ENCODE measurements at places on chromosomes 13 and 19. TPM values are rescaled to one million over a fixed set of nuclear protein-coding genes. Genes with fewer than 3 reads are reported as not detected.

DNA sequence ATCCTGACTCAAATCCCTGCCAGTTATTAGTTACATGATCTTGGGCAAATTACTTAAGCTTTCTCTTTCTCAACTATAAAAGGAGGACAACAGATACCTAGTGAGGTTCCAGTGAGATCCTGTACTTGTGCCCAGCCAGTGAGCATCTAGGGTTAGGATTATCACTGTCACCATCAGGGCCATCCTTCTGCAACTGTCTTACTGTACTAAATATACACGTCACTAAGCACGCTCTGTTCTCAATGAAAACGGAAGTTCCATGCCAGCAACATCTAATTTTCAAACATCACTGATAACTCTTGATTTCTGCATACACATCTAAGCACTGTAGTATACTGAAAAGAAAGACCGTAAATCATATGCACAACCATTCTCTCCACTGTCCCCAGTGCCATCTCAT is 70.0 kb downstream of the FOXO1 start:
- H3K4me1 ChIP-seq, result no peaks in the 10 kb centered on the region
- no peak overlapping the region for H3K27ac ChIP-seq
- H3K4me3 ChIP-seq, result no peak overlapping the region
- no peaks in the 10 kb centered on the region for H3K27me3 ChIP-seq
- no peaks in the 10 kb centered on the region for H3K36me3 ChIP-seq

GRCh38 chr19:29411113-29411581 is 114.6 kb upstream of the VSTM2B start:
- no peaks in the 10 kb centered on the region for H3K4me1 ChIP-seq
- DNase-seq, result no peak
- H3K4me3 ChIP-seq, result no peak overlapping the region
- no peaks in the 10 kb centered on the region for H3K27me3 ChIP-seq
- H3K27ac ChIP-seq, result no peak overlapping the region

- H3K4me1 ChIP-seq, result peaks cover 3% of the 10 kb centered on the region
- H3K4me3 ChIP-seq, result no peak overlapping the region
- no peak for DNase-seq
- no peaks in the 10 kb centered on the region for H3K36me3 ChIP-seq
- no peaks in the 10 kb centered on the region for H3K27me3 ChIP-seq
Observed at GRCh38 chr19:52533901-52534300, 6.4 kb downstream of the ZNF808 start.

DNA sequence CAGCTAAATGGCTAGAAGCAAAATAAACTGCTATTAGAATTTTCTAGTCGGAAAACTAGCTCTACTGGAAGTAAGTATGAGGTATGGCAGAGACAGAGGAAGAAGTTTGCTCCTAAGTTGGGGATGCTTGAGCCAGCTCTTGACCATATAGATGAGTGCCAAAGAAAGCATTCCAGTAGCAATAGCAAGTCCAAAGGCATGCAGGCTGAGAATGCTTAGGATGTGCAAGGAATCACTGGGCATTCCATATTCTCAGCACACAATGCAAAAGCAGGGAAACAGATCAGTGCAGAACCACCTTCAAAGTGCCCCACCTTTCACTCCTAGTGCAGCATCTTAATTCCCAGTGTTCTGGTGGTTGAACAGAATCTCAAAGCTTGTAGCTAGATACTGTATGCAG is 32.9 kb downstream of the SERTM1 start:
- peak overlapping the region; percentile 12 for H3K4me3 ChIP-seq
- DNase-seq, result peak; percentile 96
- no peaks in the 10 kb centered on the region for H3K36me3 ChIP-seq
- peaks cover 11% of the 10 kb centered on the region for H3K4me1 ChIP-seq
- no peaks in the 10 kb centered on the region for H3K27me3 ChIP-seq

DNA sequence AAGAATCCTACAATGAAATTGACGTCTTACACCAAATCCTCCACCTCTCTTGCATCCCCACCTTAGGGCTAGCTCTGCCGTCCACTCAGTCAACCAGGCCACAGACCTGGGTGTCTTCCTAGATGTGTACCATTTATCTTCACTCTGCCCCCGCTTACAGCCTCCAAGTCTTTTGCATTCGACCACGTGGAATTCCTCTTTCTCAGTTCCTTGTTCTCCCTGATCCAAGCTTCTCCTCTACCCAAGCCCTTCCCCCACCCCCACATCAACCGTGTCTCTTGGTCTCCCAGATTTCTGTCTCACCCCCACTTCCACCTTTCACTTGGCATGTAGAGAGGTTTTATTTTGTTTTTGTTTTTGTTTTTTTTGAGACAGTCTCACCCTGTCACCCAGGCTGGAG is 1.2 kb upstream of the DMWD start:
- H3K4me3 ChIP-seq, result no peak overlapping the region
- peaks cover 9% of the 10 kb centered on the region for H3K4me1 ChIP-seq
- peaks cover 7% of the 10 kb centered on the region for H3K36me3 ChIP-seq

GRCh38 chr19:42683917-42684513 is 56.3 kb downstream of the PSG3 start:
- H3K4me3 ChIP-seq, result no peak overlapping the region
- no peaks in the 10 kb centered on the region for H3K27me3 ChIP-seq
- no peaks in the 10 kb centered on the region for H3K4me1 ChIP-seq
- DNase-seq, result peak; percentile 4
- H3K36me3 ChIP-seq, result no peaks in the 10 kb centered on the region

DNA sequence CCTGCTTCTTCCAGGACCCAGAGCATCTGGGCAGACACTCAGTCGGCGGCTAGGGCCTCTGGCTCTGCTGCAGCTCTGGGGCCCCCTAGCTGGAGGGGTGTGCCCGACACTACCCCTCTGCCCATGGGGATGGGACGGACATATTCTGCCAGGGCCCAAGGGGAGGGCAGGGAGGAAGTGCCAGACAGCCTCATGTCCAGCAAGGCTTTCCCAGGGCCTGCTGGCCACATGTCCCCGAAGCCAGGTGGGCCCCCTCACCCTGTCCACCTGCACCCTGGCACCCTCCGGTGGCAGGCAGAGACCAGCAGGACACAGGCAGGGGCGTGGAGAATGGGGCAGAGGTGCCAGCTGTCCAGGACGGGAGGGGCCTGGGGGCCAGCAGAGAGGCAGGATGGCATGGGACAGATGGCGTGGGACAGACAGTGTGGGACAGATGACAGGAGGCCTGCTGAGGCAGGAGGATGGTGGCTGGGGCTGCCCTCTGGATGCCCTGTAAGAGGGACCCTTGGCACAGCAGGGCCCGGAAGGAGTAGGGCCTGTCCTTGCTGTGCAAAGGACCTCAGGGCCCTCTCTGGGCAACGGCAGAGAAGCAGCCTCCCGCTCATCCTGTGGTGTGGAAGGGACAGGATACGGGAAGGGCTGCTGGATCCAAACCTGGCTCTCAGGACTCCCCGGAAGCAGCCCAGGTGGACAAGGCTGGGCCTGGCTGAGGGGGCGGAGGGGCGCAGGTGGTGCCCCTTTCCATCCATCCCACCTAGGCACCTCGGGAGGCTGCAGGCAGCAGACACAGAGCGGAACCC is 29.1 kb downstream of the CEBPG start:
- H3K4me3 ChIP-seq, result no peak overlapping the region
- no peak overlapping the region for H3K27ac ChIP-seq
- DNase-seq, result no peak
- H3K4me1 ChIP-seq, result peaks cover 2% of the 10 kb centered on the region
- H3K36me3 ChIP-seq, result no peaks in the 10 kb centered on the region

GRCh38 chr19:41870401-41870873 is 6.6 kb upstream of the CD79A start:
- H3K4me1 ChIP-seq, result no peaks in the 10 kb centered on the region
- no peaks in the 10 kb centered on the region for H3K27me3 ChIP-seq
- H3K27ac ChIP-seq, result no peak overlapping the region
- peaks cover 47% of the 10 kb centered on the region for H3K36me3 ChIP-seq

DNA sequence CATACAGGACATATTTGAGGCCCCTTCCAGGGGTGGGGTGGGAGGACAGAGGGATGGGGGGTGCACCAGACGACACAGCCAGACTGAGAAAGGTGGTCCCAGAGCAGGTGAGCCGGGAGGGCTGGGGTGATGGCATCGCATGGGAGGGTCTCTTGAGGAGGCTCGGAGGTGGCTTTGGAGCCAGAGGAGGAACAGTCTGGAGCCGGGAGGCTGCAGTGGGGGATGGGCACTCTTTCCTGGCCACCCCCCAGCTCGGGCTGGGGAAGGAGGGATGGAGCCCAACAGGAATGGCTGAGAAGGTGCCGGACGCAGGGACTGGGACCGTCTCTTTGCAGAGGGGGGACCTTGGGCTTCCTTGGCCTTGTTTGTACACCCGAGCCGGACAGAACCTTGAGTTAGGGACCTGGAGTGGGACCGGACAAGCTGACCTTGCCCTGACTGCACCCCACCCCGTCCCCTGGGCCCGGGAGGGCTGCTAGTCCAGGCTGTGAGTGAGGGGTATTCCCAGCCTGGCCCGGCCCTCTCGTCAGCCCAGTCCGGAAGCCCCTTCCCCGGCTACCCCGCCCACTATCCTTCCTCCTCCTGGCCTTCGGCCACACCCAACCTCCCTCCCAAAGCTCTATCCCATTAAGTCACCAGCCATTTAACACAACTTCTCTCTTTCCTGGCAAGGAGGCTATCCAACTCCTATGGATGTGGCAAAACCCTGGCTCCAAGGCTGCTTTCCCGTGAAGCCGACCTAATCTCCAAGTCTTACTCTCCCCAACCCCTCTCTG is 816 bp upstream of the TBXA2R start:
- DNase-seq, result peak; percentile 27
- peaks cover 28% of the 10 kb centered on the region for H3K4me1 ChIP-seq
- H3K4me3 ChIP-seq, result peak overlapping the region; percentile 64
- no peaks in the 10 kb centered on the region for H3K36me3 ChIP-seq

DNA sequence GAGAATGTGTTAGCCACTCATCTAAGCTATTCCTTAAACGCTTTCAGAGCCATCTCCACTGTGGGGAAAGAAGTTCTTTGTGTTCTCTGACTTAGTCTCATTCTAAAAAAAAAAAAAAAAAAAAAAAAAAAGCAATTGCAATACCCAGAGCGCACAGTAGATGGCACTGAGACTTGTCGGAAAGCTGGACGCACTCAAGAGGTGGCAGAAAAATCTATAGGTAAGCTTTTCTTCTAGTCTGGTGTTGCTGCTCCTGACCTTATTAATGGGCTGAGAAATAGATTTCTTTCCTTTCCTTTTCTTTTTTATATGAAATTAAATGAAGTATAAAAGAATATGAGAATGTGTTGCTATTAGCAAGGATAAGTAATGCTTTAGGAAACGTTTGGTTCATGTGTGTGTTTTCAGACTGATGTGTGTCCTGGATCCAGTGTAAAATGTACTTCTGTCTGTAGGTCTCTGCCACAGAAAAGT is 4.7 kb upstream of the GJB2 start:
- H3K27me3 ChIP-seq, result peaks cover 50% of the 10 kb centered on the region
- peak; percentile 36 for DNase-seq
- H3K4me1 ChIP-seq, result no peaks in the 10 kb centered on the region
- H3K4me3 ChIP-seq, result no peak overlapping the region
- H3K36me3 ChIP-seq, result no peaks in the 10 kb centered on the region
- H3K27ac ChIP-seq, result no peak overlapping the region

- peak; percentile 84 for DNase-seq
- H3K36me3 ChIP-seq, result no peaks in the 10 kb centered on the region
- H3K4me3 ChIP-seq, result no peak overlapping the region
- peaks cover 26% of the 10 kb centered on the region for H3K4me1 ChIP-seq
- H3K27me3 ChIP-seq, result no peaks in the 10 kb centered on the region
Observed at GRCh38 chr13:92843549-92843948, 383.1 kb upstream of the GPC6 start.

- H3K4me1 ChIP-seq, result no peaks in the 10 kb centered on the region
- H3K27me3 ChIP-seq, result no peaks in the 10 kb centered on the region
- no peaks in the 10 kb centered on the region for H3K36me3 ChIP-seq
- H3K4me3 ChIP-seq, result no peak overlapping the region
Observed at GRCh38 chr13:37241786-37242185, 136.3 kb upstream of the CSNK1A1L start.

DNA sequence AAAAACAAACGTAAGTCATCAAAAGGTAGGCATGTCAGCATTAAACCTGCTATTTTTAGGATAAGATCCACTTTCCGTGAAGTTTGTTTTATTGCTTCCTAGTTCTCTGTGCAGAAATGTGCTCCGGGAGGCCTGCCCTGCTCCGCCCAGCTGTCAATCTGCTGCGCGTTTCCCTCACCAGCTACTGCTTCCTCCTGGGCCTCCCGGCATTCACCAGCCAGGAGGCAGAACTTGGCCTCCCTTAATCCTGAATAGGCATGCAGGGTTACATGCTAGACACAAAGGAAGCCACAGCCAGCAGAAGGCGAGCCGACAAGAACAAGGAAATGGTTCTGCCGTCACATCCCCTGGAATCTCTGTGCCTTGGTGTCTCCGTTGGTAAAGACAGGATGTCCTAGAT is 386.2 kb downstream of the IRS2 start:
- no peak for DNase-seq
- no peaks in the 10 kb centered on the region for H3K4me1 ChIP-seq
- no peaks in the 10 kb centered on the region for H3K36me3 ChIP-seq
- no peaks in the 10 kb centered on the region for H3K27me3 ChIP-seq
- no peak overlapping the region for H3K27ac ChIP-seq

DNA sequence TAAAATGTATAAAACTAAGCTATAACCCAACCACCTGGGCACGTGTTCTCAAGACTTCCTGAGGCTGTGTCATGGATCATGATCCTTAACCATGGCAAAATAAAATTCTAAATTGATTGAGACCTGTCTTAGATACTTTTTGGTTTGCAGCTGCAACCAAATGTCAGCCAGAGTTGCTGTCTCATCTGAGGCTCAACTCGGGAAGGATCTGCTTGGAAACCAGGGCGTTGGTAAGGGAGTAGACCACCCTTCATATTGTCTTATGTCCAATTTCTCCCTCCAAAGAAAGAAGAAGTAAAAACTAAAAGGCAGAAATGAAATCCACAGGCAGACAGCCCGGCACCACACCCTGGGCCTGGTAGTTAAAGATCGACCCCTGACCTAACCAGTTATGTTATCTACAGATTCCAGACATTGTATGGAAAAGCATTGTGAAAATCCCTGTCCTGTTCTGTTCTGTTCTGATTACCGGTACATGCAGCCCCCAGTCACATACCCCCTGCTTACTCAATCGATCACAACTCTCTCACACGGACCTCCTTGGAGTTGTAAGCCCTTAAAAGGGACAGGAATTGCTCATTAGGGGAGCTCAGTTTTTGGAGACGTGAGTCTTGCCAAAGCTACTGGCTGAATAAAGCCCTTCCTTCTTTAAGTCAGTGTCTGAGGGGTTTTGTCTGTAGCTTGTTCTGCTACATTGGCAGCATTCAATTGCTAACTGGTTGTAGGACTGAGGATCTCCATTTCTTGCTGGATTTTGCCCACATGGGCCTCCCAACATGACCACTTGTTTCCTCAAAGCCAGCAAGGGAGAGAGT is 22.9 kb upstream of the IGSF23 start:
- H3K27ac ChIP-seq, result no peak overlapping the region
- no peak overlapping the region for H3K4me3 ChIP-seq
- H3K4me1 ChIP-seq, result peaks cover 31% of the 10 kb centered on the region
- H3K36me3 ChIP-seq, result no peaks in the 10 kb centered on the region

- H3K27ac ChIP-seq, result no peak overlapping the region
- no peaks in the 10 kb centered on the region for H3K36me3 ChIP-seq
- no peaks in the 10 kb centered on the region for H3K4me1 ChIP-seq
- H3K4me3 ChIP-seq, result no peak overlapping the region
- H3K27me3 ChIP-seq, result no peaks in the 10 kb centered on the region
Observed at GRCh38 chr13:81326913-81327312, 986.0 kb upstream of the SPRY2 start.

Gene CEBPA
- 0.45 TPM for total RNA-seq

Gene SLC6A16
- total RNA-seq, result 4.6 TPM

Gene C19orf85
- total RNA-seq, result not detected

Gene COX7A1
- total RNA-seq, result 0.64 TPM

Gene SLITRK1
- 2.3 TPM for total RNA-seq

Gene ZNF846
- 13.7 TPM for total RNA-seq
